Activated CD4-positive, CD25-positive, alpha-beta regulatory T cell (primary cell): ENCODE measurements at places on chromosomes 13 and 19.

GRCh38 chr19:49463960-49464740 lies 9.9 kb upstream of the FLT3LG start:
- no peak for DNase-seq

DNA sequence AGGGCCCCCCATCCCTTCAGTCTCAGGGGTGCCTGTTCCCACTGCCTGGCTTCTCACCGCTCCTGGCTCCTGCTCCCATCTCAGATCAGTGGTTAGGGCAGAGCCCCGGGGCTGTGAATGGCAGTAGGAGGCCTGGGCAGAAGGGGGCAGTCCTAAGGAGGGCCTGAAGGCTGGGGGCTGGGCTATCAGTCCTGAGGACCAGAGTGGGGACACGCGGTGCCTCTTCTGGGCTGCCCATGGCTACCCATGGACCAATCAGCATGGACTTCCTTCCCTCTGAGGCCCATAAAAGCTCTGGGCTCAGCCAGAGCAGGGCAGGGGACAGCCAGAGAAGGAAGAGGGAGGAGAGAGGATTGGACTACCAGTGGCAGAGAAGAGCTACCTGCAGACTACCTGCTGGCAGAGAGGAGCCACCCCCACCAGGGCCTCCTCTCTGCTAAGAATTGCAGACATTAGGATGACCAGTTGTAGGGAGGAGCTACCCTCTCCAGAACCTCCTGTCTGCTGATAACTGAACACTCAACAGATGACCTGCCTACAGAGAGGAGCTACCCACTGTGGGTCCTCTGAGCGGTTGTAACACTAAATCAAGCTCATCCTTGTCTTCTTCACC lies 12.1 kb upstream of the UBE2S start:
- DNase-seq, result no peak

GRCh38 chr19:41449865-41450178 lies 6.9 kb downstream of the ERICH4 start:
- no peak for DNase-seq

- no peak for DNase-seq
Observed at GRCh38 chr19:32682317-32682716, 6.7 kb downstream of the RGS9BP start.

GRCh38 chr13:54637366-54637765 lies 1608.8 kb downstream of the OLFM4 start:
- no peak for DNase-seq

- DNase-seq, result no peak
Observed at GRCh38 chr13:48731001-48731658, 77.4 kb downstream of the CYSLTR2 start.

GRCh38 chr19:4030981-4031380 lies 23.4 kb downstream of the PIAS4 start:
- no peak for DNase-seq

- no peak for DNase-seq
Observed at GRCh38 chr13:28346154-28346553, 148.8 kb downstream of the FLT1 start.

- no peak for DNase-seq
Observed at GRCh38 chr19:42150364-42150763, 18.1 kb upstream of the POU2F2 start.

DNA sequence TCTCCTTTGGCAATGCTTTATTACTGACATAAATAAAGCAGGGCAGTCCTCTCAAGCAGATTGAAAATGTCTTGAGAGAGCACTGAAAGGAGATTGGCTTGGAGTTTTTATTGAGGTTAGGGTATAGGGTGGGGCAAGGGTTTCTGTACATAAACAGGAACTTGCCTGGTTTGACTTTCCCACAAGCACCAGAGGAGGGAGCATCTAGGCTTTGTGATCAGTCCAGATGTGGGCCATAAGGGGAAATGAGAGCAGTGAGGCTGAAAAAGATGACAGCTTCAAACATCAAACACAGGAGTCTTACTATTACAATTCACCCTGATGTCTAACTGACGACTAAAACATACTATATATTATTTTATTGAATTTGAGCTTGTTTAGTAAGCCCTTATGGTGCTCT lies 260.9 kb downstream of the MTUS2 start:
- no peak for DNase-seq

DNA sequence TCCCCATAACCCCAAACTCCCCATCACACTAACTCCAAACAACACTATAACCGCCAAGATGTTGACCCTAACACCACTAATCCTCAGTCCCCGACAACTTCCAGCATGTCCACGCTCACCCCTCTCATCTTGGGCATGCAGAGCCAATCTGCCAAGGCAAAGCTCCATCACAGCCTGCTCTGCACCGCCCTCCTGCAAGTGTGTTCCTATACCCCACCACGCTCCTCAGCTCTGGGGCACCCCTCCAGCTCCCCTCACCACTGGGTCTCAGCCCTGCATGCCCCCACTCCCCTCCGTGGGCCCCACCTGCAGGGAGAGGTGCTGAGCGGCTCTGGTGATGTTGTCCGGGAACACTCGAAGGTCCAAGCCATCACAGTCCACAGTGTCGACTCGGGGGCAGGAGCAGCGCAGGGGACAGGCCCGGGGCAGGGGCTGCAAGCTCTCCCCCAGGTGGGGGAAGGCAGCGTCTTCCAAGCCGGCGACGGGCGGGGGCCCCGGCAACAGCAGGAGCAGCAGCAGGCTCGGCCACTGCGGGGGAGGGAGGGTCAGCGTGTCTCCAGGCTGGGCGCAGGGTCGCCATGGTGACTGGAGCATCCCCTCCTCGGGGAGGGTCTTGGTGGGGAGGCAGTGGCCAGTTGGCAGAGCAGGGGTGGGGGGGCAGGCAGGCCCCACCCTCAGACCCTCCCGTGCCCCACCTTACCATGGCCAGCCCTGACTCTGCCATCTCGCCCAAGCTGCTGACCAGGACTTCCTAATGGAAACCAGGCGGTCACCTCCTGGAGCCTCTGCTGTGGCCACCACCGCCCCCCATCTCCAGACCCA lies 527 bp downstream of the PODNL1 start:
- DNase-seq, result no peak

- no peak for DNase-seq
Observed at GRCh38 chr19:6017576-6017975, 39.6 kb upstream of the RANBP3 start.

DNA sequence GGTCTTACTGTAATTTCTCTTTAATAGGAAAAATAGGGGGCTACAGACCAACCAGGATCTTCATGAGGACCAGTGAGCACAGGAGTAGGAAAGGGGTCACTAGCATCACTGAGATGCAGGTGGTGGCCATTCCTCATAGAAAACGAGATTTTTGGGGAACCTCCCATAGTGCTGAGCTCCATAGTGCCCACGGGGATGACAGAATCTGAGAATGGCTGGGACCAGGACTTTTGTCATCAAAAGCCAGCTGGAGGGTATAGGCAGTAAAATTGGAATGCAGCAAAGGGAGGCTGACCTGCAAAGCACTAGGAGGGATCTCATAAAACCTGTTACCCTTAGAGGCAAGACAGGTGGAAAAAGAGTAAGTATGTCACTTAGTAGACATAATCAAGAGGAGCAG lies 28.4 kb upstream of the CEACAM21 start:
- DNase-seq, result no peak

DNA sequence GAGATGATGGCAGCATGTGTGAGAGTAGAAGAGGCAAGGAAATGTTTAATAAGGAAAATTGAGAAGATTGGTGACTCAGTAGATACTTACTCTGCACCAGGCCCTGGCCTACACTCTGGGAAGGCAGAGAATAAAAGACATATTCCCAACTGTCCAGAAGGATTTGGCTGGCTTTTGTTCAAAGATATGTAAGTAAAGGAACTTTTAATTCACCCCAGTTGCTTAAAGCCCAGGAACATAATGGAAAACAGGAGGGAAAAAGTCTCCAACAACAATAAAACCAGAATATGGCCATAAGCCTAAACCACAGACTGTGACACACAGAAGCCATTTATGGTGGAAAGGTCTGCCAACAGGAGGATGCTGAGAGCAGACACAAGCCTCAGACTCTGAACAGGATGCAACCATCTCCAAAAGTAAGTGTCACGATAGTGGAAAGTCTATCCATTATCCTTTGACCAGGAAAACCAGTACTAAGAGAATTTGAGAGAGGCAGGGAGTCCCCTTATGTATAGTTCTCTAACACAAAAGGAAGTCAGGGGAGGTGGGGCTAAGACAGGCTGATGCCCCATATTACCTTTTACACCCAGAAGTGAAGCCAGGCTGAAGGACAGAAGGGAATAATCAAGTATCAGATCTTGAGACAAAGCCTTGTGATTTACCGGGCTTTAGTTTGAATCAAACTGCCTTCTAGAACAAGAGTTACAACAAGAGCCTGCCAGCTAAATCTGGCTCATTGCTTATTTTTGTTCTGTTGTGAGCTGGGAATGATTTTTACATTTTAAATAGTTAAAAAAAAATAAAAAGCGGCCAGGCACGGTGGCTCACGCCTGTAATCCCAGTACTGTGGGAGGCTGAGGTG lies 169.5 kb upstream of the STARD13 start:
- DNase-seq, result no peak

GRCh38 chr19:47094557-47095475 lies 18.8 kb downstream of the ZC3H4 start:
- no peak for DNase-seq

GRCh38 chr19:34171539-34171876 lies 796 bp upstream of the LSM14A start:
- DNase-seq, result no peak

DNA sequence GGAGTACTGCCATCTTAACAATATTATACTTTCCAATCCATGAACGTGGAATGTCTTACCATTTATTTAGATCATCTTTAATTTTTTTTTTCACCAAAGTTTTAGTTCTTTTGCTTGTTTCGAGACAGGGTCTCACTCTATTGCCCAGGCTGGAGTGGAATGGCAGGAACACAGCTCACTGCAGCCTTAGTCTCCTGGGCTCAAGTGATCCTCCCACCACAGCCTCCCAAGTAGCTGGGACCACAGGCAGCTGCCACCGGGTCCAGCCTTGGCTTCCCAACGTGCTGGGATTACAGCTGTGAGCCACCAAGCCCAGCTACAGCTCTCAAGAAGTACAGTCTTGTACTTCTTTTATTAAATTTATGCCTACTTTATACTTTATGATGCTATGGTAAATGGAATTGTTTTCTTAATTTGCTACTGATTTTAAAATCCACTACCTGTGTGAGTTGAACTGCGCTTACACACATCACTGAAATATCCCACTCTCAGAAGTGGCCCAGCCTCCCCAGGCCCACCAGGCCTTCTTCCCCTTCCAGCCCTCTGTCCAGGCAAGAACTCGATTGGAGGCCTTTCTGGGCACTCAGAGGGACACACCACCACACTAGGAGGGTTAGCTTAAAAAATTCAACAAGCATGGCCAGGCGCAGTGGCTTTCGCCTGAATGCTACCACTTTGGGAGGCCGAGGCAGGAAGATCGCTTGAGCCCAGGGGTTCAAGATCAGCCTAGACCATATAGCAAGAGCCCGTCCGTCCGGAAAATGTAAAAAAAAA lies 1.0 kb upstream of the PGLS start:
- no peak for DNase-seq

DNA sequence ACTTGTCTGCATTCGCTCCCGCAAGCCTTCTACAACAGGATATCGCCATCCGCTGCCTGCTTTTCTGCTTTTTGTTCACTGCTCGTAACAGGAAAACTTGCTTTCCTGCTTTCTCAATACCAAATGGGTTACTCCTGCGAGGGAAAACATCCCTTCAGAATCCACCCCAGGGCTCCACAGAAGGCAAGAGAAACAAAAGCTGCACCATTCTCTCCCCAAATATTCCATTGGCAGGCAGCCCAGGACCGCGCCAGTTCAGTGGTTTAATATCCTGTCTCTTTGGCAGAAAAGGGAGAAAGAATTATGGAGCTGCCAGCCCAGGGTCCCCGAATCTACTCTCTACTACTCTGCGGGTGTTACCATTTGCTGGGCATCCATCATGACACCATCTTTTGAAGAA lies 84.7 kb upstream of the DOCK9 start:
- DNase-seq, result no peak

- no peak for DNase-seq
Observed at GRCh38 chr13:58883405-58883804, 1251.9 kb downstream of the PCDH17 start.

GRCh38 chr13:98910501-98910951 lies 67.3 kb downstream of the DOCK9 start:
- no peak for DNase-seq

DNA sequence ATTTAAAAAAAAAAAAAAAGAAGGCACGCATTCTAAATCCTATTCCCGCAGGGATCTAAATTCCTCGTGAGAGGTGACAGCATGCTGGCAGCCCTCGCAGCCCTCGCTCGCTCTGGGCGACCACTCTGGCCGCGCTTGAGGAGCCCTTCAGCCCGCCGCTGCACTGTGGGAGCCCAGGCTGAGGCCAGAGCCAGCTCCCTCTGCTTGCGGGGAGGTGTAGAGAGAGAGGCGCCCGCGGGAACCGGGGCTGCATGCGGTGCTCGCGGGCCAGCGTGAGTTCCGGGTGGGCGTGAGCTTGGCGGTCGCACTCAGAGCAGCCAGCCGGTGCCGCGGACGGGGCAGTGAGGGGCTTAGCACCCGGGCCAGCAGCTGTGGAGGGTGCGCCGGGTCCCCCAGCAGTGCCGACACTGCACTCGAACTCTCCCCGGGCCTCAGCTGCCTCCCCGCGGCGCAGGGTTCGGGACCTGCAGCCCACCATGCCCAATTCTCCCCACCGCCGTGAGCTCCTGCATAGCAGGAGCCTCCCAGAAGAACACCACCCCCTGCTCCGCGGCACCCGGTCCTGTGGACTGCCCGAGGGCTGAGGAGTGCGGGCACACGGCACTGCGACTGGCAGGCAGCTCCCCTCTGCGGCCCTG lies 553.9 kb downstream of the LMO7 start:
- DNase-seq, result no peak

DNA sequence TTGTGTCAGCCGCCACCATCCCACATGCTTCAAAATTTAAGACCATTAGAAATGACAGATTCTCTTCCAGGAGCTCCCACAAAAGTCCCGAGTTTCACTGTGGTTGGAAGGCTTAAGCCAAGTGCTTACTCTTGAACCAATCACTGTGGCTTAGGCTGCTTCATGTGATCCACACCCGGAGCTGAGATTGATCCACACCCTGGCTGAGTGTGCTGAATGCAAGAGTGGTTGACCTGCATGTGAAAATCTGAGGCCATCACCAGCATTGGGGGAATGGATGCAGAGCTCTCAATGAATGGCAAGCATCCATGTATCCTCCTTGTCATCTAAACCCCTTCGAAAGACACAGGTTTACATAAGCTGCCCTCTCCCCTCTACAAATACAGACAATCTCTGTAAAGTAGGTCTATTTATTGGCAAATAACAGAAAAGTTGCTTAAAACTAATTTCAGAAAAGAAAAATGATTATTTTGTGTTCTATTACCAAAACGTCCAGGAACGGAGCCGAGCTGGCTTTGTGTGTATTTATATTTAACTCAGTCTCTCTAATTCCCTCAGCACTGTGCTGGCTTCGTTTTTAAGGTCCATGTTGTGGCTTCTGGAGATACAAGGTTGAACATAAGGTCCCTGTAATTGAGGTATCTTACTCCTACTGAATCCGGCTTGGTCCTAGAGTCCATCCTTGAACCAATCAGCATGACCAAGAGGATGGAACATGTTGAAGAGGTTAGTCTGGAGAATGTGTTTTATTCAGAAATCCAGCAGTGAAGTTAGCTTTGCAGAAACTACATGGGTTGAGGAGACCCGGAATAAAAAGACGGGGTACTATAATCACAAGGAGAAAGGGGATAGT lies 332.4 kb downstream of the LIG4 start:
- DNase-seq, result no peak

- DNase-seq, result no peak
Observed at GRCh38 chr19:4870025-4870700, 2.7 kb upstream of the PLIN3 start.
